CD4-positive, alpha-beta T cell treated with Interleukin-6 for 4 hours (primary cell): ENCODE measurements at places on chromosomes 5 and 9.

- DNase-seq, result no peak
These were observed 94.4 kb upstream of the MAP1B start for GRCh38 chr5:72012906-72013305.

GRCh38 chr9:131272212-131272611 lies 4.1 kb downstream of the FAM78A start:
- DNase-seq, result peak; percentile 14

DNA sequence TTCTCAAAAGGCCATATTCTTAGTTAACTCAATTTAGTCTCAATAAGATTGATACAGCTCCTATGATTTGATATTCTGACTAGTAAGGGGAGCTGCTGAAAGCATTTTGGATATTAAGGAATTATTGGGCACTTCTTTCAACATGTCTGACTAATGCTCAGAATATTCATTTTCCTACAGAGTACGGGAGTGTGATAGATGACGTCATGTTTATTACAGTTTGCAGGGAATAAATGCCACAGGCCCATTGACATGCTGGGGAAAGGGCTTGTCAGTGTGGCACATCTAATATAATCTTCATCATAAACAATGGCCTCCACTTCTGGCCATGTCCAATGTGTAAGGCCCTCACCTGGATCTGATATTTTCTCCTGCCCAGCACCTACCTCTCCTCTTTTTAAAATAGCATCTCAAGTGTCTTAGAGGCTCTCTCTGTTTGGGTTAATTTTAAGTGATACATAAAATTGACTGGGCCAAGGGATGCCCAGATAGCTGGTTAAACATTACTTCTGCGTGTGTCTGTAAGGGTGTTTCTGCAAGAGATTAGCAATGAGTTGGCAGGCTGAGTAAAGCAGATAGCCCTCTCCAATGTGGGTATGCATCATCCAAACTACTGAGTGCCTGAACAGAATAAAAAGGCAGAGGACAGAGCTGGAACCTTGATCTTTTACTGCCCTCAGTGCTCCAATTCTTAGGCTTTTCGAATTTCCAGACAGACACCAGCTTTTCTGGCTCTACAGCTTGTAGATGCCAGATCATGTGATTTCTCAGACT lies 99.3 kb downstream of the SLC24A2 start:
- no peak for DNase-seq

DNA sequence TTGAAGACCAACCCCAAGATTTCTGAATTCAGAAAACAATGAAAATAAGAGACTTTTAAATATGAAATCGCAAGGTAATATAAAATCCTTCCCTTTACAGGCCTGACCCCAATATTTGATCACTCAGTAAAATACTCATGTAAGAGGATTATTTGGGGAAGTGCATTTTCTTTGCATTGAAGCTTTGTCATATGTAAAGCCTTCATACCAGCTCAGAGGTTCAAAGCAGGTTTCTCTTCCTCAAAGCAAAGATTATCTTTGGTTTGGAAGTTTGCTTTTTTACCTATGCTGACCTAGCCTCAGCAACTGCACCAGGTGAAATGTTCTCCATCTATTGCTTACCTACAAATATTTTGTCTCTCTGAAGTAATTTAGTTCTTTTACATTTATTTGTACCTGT lies 106.5 kb upstream of the PARP8 start:
- DNase-seq, result no peak

DNA sequence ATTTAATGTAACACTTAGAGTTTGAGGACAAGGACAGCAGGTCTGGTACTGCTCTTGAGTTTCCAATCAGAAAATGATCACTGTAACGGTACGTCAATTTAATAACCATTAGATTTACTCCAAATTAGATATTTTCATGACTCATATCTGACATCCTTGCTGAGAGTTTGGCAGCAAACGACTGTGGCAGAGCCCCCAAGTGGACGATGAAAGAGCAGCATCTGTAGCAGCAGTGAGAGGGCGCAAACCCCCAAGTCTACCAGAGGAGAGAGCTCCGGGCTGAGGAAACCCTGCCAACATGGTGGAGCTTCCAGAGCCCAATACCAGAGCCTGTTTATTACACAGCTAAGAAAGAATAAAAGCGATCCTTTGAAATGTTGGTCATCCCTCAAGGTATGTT lies 73.2 kb upstream of the EPB41L4A start:
- no peak for DNase-seq

DNA sequence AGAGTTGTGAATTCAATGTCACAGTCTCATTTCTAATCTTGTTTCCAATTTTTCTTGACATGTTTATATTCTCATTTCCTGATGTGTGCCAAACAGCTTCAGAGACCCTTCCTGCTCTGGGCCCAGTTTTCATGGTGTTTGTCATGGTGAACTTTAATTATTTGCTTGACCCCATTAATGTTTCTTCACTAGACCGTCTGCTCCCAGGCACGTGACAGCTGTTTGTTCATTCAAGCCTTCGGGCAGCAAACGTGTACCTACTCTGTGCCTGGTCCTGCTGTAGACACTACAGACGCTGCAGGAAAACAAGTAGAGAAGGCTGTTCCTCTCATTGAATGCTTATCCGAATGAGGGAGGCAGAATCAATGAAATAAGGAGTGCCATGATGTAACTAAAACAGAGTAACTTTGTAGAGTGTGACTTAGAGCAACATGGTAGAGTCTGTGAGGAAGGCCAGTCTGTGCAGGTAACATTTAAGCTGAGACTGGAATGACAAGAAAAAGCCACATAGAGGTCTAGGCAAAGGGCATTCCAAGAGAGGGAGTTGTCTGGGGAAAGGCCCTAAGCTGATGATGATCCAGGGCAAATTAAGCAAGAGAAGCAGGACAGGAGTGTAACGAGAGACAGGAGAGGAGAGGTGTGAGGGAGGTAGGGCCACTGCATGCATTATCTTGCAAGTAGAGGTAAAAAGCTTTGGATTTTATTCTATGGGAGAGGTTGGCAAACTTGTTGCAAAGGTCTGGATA lies 191.4 kb downstream of the SEMA5A start:
- DNase-seq, result no peak

DNA sequence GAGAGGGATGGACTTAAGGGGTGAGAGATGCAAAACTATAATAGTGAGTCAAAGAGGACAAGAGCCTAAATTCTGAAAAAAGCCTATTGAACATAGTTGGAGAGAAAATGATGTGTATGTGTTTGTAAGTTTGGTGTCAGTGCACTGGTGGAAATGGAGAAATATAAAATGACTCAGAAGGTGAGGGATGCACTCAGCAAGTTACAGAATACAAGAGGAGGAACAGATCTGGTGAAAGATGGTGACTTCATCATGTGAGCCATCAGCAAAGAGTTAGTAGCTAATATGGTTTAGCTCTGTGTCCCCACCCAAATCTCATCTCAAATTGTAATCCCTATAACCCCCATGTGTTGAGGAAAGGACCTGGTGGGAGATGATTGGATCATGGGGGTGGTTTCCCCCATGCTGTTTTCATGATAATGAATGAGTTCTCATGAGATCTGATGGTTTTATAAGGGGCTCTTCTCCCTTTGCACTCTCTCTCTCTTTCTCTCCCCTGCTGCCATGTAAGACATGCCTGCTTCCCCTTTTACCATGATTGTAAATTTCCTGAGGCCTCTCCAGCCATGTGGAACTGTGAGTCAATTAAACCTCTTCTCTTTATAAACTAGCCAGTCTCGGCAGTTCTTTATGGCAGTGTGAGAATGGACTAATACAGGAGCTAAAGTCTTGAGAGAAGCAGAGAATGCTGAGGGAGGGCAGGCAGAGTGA lies 30.4 kb upstream of the FYB1 start:
- no peak for DNase-seq

- DNase-seq, result no peak
These were observed 19.1 kb downstream of the TRMO start for GRCh38 chr9:97903177-97903576.

DNA sequence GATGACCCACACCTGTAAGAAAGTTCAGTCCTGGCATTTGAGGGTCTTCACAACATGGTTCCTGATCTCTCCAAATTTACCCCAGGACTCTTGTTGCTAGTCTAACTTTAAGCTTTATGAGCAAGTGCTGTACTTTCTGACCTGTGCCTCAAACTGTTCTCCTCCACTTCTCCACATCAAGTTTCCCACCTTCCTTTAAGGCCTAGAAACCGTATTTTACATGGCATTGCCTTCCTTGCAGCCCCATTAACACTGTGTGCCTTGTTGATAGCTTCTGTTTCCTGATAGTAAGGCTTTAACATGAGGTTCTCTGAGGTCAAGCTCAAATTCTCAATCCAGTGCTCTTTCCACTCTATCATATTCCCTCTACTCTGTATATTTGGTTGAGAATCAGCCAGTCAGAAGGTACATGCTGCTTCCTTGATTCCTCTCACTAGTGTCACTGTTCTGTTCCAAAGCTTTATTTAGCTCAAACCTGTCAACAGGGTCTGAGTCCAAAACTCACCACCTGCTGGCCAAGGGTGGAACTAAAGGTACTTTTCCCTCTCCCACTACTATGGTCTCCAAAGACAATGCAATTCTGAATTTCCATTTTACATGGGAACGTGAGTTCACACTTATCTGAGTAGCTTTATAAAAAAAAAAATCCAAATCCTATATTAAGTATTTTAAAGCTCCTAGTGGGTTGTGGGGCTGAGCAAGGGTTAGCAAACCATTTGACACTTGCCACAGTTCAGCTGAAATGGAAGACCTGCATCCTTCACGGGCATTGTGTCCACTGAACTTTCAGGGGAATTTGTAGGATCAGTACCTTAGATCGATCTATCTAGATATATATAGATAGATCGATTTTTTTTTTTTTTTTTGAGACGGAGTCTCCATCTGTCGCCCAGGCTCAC lies 21.1 kb downstream of the VCP start:
- DNase-seq, result peak; percentile 56
